Small intestine (tissue), 16 donors: ENCODE measurements at places on chromosomes 16 and 17.

DNA sequence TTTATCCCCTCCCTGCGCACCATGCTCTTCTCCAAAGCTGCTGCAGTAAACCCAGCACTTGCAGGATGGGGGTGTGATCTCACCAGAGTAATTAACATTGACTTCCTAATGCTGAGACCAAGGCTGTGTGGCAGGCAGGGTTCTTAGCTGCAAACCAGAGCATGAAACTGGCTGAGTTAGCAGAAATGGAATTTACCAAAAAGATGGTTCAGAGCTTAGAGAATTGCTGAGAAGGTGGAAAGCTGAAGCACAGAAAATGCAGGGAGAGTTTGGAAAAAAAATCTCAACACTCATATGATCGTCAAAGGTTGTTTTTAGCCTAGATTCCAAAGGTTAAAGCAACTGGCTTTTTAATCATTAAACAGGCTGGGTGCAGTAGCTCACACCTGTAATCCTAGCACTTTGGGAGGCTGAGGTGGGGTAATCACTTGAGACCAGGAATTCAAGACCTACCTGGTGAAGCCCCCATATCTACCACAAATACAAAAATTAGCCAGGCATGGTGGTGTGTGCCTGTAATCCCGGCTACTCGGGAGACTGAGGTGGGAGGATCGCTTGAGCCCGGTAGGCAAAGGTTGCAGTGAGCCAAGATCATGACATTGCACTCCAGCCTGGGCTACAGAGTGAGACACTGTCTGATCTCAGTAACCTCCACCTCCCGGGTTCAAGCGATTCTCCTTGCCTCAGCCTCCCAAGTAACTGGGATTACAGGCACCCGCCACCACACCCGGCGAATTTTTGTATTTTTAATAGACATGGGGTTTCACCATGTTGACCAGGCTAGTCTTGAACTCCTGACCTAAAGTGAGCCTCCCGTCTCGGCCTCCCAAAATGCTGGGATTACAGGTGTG lies 6.0 kb upstream of the TXNDC11 start:
- peak; percentile 90 for DNase-seq

- DNase-seq: no peak
These were observed 2.4 kb downstream of the MAPK7 start for GRCh38 chr17:19380481-19381301.

GRCh38 chr16:46801428-46802049 lies 29.4 kb downstream of the C16orf87 start:
- peak; percentile 28 for DNase-seq

DNA sequence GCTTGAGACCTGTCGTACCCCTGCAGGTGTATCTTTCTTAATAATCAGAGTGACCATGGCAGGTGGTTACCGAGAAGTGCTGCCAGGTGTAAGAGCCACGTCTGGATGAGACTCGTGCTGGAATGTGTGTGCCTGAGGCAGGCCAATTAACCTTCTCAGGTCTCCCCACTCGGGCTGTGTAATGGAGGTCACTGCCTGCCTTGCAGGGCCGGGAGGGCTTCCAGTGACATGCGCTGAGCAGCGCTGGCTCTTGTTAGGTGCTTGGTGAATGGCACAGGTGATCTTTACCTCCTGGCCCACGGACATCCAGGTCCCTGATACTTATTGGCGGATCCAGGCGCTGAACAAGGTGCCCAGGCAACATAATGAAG lies 4.6 kb upstream of the GSE1 start:
- DNase-seq: no peak

- DNase-seq: no peak
These were observed 43.9 kb upstream of the SLC5A11 start for GRCh38 chr16:24801761-24802302.

DNA sequence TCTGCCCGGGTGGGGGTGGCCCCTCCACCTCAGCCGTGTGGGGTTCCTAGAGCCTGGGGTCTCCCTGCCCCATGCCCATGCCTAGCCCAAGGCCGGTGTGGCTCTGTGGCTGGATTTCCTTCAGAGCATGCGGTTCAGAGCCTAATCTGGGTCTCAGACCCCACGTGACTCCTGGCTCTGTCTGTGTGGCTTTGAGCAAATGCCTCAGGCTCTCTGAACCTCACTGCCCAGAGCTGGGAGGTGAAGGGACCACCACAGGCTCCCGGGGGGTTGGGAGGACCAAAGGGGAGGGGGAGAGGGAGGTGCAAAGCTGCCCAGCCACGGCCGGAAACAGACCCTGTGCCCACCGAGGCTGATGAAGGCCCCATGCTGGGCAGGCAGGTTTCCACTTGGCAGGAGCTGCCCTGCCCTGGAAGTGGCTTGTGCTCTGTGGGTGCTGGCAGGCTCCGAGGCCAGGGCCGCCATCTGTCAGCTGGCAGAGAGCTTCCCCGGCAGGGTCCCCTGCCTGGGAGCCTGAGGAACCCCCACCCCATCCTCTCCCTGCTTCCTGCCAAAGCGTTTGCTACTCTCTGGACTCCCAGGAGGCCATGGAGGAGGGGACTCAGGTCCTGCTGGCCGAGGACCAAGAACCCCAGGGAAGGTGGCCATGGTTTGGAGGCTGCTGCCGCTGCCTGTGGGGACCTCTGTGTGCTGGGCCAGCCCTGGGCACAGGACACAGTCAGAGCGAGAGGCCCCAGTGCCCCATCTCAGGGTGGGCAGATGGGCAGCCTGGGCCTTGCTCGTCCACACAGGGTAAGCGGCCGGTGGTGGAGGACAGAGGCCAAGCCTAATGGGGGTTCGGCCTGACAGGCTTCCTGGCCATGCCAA lies 4.0 kb downstream of the CDH15 start:
- no peak for DNase-seq

GRCh38 chr17:51761105-51761504 lies 397.4 kb downstream of the CA10 start:
- DNase-seq: no peak

- no peak for DNase-seq
These were observed 90.3 kb downstream of the YPEL2 start for GRCh38 chr17:59421722-59422121.

DNA sequence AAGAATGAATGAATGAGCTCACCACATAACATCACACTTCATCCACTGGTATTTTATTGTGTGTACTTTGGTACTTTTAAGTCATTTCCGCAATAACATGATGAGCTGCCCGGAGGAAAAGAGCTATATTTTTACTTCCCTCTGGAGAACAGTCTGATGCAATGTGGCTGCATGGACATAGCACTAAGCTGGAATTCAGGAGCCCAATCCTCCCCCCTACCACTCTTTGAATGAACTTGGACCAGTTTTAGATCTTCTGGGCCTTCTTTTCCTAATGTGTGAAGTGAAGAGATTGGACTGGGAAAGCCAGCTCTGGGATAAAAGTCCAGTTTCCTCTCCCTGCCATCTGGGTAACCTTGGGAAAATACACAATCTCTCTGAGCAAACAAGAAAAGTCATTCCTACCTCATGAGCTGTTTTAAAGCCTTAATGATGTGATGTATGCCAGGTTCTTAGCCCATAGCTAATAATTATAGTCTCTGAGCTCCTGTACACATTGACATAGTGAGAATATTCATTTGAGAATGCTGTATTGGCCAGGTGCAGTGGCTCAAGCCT lies 79.3 kb downstream of the ABCC12 start:
- no peak for DNase-seq

DNA sequence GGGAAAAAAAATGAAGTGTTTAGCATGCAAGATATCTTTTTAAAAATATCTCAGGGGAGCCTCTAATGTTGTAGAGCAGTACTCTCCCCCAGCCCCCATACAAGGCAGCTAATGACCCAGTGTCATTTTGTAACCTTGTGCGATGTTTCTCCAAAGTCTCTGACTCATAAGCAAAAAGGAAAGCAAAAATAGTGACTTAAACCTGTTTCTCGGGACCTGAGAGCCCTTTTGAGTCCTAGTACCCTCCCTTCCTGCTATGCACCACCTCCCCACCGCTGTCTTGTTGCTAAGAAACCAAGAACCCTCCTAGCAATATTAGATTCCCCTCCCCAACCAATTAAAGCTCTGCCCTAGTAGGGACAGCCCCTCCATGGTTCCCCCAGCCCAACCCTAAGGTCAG lies 2.8 kb downstream of the MYCBPAP start:
- peak; percentile 52 for DNase-seq

DNA sequence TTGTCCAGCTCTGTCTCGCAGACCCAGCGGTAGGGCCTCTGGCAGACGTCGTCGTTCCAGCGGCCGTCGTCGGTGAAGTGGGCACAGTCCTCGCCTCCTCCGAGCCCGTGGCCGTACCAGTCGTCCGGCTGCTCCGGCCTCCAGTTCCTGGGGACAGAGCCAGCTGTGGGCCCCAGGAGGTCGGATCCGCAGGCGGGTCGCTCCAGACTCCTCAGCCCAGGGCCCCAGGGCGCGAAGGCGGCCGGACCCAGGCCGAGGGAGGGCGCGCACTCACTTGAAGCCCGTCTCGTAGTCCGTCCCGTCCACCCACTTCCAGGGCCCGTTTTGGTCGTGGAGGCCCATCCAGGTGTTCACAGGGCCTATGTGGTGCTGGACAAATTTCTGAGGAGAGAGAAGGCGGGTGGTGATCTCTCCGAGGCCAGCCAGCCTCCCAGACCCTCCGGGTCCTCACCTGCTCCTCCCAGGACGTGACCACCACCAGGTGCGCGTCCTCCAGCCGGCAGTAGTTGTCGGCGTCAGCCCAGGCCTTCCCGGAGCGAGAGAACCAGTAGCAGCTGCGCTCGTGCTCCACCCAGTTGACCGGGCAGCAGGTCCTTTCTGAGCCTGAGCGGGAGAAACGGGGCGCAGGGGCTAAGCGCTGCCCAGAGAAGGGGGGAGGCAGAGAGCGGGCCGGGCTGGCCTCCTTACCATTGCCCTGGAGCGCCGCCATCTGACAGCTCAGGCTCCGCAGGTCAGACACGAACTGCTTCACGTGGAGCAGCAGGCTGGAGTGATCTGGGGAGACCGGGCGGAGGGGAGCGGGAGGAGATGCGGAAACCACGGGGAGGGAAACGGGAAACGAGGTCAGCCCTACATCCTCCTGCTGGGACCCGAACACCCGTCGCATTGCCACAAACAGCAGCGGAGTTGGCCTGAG lies 5.2 kb downstream of the ASGR1 start:
- peak; percentile 15 for DNase-seq

DNA sequence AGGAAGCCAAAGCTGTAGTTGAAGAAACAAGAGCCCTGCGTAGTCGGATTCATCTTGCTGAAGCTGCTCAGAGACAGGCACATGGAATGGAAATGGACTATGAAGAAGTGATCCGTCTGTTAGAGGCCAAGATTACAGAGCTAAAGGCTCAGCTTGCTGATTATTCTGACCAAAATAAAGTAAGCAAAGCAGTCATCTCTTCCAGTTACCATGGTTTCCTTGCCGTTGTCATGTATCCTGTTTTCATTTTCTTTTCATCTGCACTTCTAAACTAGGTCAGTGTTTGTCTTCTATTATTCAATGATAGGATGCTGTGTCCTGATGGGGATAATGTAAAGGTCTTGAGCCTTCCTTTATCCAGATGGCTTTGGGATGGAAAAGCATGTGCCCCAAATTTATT lies 104.3 kb downstream of the STXBP4 start:
- no peak for DNase-seq

GRCh38 chr16:85553436-85554113 lies 59.5 kb upstream of the GSE1 start:
- peak; percentile 51 for DNase-seq

DNA sequence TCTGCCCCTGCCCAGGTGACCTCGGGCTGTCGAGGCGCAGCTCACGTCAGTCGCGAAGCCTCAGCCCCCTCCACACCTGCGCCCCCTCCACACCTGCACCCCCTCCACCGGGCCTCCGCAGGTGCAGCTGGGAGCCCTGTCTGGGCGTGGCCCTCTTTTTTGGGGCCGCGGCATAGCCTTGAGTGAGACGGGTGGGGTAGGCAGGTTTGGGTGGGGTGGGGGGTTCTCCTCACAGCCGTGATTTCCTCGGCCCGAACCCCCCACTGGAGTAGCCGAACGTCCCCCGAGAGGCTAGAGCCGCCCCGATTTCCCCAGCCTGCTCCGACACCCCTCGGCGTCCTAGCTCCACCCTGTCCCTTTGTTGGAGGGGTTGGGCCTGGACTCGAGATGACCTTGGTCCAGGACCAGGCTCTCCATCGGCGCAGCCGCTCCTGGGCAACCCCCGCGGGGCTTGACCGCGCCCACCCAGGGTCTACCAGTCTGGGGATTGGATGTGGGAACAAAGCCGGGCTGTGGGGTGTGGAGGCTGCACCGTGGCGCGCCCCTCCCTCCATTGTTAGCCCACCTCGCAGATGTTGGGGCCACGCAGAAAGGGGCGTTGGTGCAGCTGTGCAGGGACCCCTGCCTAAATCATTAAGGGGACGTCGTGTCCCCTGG lies 626 bp downstream of the TUBB3 start:
- DNase-seq: no peak

DNA sequence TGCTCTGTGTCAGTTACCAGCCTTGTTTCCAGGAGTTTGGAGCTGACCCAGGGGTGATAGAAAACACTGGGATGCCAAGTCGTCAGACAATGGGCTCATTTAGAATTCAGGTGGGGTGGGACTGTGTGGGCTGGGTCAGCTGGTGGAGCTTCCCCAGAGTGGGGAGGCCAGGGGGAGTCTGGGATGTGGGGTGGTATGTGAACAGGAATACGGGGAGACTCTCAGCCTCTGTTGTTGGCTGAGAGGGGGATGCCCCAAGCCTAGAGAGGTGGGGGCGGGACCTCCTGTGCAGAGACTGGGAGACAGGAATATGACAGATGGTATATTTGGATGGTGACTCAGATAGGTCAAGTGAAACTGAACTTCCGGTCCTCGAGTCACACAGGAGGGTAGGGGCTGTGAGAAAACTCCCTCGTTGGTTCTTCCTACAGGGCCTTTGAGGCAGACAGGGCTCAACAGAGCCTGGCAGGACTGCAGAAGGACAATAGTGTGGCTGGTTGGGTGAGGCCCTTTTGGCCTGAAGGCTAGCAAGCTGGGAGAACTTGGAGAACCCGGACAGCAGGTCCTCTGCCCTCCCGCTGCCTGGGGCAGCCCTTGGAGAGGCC lies 23.7 kb downstream of the CDH1 start:
- DNase-seq: no peak

DNA sequence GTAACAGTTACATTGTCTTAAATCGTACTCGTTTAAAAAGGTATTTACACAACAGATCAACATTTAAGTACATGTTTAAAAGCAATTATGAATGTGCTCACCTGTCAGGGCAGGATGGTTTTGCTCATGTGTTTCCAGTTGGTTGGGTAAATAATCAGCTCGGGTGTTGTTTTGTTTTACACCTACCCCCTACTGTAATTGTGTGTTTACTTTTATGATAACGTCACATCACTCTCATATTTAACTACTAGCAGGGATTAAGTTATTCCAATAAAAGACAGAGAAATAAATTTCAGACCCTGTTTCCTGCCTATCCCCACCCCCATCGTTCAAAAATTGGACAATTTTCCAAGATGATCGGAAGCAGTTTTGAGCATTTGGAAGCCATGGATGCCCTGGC lies 390.2 kb downstream of the SEC14L1 start:
- DNase-seq: no peak

- peak; percentile 31 for DNase-seq
These were observed 49.4 kb downstream of the BEAN1 start for GRCh38 chr16:66476328-66477027.

- peak; percentile 60 for DNase-seq
These were observed at the start of gene LRRC75A for GRCh38 chr17:16491703-16492612. Gene LRRC75A (minus strand): TSS chr17:16492193. CDS start chr17:16491990, 203 bp downstream.

GRCh38 chr17:2481760-2482159 lies 29.9 kb downstream of the METTL16 start:
- no peak for DNase-seq

- no peak for DNase-seq
These were observed 17.9 kb downstream of the CASKIN1 start for GRCh38 chr16:2178321-2179106.
